A549 treated with AZD2906 at 1 μM for 4 hours (cell line): ENCODE measurements at places on chromosomes 16 and 17. TPM values are rescaled to one million over a fixed set of nuclear protein-coding genes. Genes with fewer than 3 reads are reported as not detected.

The CACNG1 gene
- 0.07 to 0.25 TPM (median 0.17 TPM) in 5 replicates for total RNA-seq

The DPEP2 gene
- 0.05 TPM in 1 of 5 replicates, not detected in the others for total RNA-seq

The DHRS7C gene
- not detected in 5 replicates for total RNA-seq

The PRSS22 gene
- 0.50 to 0.98 TPM (median 0.78 TPM) in 5 replicates for total RNA-seq

The KCNH6 gene
- not detected in 5 replicates for total RNA-seq

The NAGLU gene
- total RNA-seq, result 34.3 to 48.3 TPM (median 46.9 TPM) in 5 replicates

The KCTD13 gene
- total RNA-seq, result 10.2 to 16.4 TPM (median 14.5 TPM) in 5 replicates

The SMIM22 gene
- total RNA-seq, result not detected in 5 replicates

The RCVRN gene
- not detected in 5 replicates for total RNA-seq

The TLCD2 gene
- total RNA-seq, result 1.3 to 2.0 TPM (median 1.6 TPM) in 5 replicates

The SERPINF2 gene
- 3.2 to 5.2 TPM (median 4.4 TPM) in 5 replicates for total RNA-seq

The NEUROD2 gene
- total RNA-seq, result 0.01 to 0.07 TPM (median 0.01 TPM) in 3 of 5 replicates, not detected in the others

The FBXL16 gene
- 15.0 to 21.8 TPM (median 15.8 TPM) in 5 replicates for total RNA-seq

The DHODH gene
- 11.9 to 14.6 TPM (median 12.8 TPM) in 5 replicates for total RNA-seq

The ITGAD gene
- 0.03 TPM in 1 of 5 replicates, not detected in the others for total RNA-seq

The TMC8 gene
- total RNA-seq, result 0.14 to 0.30 TPM (median 0.25 TPM) in 5 replicates

The C16orf86 gene
- total RNA-seq, result 0.08 to 0.15 TPM (median 0.12 TPM) in 4 of 5 replicates, not detected in the other

The NPIPA5 gene
- 0.81 to 4.5 TPM (median 1.2 TPM) in 5 replicates for total RNA-seq

The SLC16A6 gene
- 0.29 to 0.49 TPM (median 0.31 TPM) in 5 replicates for total RNA-seq

The RPRML gene
- 0.74 to 1.0 TPM (median 0.77 TPM) in 5 replicates for total RNA-seq

The HEATR3 gene
- 12.4 to 13.9 TPM (median 13.5 TPM) in 5 replicates for total RNA-seq
